Renal pelvis (tissue), 12 donors: ENCODE measurements at places on chromosomes 4 and X.

- DNase-seq: no peak
These were observed 1.2 kb downstream of the ATP6AP1 start for GRCh38 chrX:154429711-154430110.

DNA sequence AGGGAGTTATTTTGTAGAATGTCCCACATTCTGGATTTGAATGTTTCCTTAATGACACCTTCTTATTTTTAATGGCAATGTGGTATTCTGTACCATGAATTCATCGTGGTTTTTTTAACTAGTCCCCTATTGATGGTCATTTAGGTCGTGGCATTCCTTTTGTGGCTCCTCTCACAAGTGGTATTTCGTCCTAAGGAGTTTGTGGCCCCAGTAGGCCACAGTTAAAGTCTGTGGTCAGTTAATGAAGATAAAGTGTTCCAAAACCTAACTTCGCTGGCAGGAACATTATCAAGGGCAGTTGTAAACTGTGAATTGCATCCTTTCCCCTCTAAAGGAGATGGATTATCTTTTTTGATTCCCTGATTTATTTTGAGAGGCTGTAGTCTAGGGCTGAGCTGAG is 133.2 kb downstream of the TMEM164 start:
- DNase-seq: no peak

GRCh38 chrX:78035061-78035460 is 65.6 kb upstream of the PGAM4 start:
- no peak for DNase-seq

DNA sequence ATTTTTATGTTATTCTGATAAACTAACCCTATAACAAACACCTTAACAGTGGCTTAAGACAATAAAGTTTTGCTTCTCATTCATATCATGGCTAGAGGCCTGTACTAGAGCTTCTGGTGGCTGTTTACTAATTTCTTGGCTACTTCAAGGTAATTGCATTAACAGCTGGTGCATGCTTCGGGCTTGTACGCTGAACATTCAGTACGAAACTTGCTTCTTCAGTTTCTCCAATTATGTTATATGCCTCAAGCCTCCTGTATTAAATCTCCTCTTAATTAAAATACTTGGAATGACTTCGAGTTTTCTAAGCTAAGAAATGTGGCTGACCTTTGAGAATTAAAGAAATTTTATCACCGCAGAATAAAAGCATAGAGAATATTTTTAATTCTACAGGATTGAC is 138.9 kb upstream of the TRAM1L1 start:
- DNase-seq: no peak

DNA sequence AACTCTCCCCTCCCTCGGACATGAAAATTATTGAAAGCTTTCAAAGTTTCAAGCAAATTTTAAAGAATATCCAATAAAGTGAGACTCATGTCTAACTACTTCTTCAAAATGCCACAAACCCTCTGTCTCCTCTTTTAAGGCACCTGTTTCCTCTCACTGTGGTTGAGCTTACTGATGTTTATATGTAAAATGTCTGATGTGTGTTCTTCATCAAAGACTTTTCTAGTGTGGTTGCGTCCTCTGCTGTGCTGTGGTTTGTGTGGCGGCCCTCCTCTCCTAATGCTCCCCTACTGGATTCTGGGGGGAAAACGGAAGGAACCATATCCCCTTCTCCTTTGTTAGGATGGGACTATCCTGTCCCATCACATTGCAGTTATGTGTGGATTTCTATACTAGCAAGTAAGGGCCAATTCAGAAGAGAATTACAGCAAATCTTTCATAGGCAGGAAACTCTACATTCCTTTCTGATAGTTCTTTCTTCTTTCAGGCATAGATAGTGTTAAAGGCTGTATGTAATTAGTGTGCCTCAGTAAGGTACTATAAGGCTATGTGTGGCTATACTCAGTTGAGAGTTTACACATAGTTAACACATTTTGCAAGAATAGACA is 221.0 kb upstream of the GPRIN3 start:
- no peak for DNase-seq

DNA sequence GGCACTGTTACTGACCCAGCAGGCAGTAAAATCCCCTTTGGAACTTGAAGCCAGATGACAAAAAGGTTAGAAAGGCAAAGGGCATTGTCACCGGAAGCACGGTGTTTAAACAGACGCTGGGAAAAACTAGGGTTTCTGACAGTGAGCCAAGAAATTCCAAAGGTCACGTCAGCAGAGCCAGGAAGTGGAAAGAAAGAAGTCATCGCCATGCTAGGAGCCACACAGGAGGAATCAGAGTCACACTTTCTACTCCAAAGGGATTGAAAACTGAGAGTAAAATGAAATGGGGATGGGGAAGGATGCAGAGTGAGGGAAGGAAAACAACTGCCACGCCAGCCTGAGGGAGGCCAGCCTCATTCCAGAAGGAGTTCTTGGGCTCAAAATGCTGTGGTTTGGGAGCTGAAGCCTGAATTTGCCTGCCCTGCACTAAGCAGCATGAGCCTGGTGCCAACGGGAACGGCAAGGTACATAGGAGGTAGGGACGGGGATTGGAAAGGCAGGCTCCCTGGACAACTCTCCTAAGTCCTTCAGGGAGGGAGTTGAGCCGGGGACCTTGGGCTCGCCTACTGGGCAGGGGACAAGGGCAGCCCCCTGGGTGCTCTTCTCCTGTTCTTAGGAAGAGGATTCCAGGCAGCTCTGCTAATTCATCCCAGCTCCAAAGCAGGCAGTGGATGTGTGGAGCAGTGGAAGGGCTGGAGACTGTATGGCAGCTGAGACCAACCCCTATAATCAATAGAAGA is 66.8 kb downstream of the SOWAHB start:
- DNase-seq: peak; percentile 89

DNA sequence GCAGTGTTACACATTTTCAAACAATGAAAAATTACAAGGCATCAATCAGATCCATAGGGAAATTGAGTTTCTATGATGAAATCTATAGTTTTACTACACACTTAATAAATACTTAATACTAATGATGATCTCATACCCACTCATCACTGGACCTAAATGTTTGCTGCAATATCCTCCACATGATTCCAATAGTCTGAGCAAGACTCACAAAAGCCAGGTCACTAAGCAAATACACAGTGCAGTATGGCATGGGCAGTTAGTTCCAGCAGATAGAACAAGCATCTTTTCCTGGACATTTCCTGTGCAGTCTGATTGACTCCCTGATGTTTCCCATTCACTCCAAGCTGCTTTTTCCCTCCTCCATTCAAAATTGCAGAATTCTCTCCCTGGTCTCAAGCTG is 109.0 kb upstream of the ATOH1 start:
- DNase-seq: no peak

GRCh38 chr4:105924341-105924740 is 29.1 kb downstream of the NPNT start:
- no peak for DNase-seq

GRCh38 chr4:835148-836002 is 9.4 kb upstream of the CPLX1 start:
- DNase-seq: no peak

GRCh38 chrX:74467656-74468055 is 46.4 kb downstream of the SLC16A2 start:
- DNase-seq: no peak

- no peak for DNase-seq
These were observed 14.0 kb upstream of the ADAD1 start for GRCh38 chr4:122364700-122365404.

- DNase-seq: no peak
These were observed 52.8 kb downstream of the ADGRG4 start for GRCh38 chrX:136353526-136354093.

DNA sequence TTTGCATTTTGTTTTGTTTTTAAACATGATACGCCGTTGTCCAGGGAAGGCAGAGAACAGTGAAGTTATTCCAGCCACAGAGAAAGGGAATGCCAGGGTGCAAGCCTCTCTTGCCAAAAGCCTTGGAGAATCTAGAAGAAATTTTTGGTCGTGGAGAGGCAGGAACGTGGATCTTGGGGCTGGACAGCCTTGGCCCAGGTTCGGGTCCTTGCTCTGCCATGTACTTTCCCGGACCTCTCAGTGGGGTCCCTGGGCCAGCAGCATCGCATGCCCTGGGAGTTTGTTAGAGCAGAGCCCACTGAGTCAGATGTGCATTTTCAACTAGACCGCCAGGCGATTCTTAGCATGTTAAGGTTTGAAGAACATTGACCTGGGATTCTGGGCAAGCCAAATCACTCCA is 18.6 kb downstream of the FAM9A start:
- no peak for DNase-seq

DNA sequence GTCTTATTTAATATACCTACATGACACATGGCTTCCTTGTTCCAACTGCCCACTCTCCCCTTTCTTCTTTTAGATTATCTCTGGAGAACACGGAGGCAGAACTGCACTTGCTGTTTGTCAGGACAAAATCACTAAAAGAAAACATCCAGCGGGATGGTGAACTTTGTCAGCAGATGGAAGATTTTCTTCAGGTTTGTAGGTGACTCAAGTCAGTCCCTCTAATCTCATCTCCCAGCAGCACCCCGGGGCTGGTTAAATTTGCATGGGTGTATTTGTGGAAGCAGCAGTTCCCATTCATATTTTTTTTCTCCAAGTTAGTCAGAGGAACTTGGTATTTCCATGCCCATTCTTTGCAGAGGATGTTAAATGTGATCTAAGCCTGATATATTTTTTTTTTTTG is 31.8 kb downstream of the FHDC1 start:
- DNase-seq: no peak

DNA sequence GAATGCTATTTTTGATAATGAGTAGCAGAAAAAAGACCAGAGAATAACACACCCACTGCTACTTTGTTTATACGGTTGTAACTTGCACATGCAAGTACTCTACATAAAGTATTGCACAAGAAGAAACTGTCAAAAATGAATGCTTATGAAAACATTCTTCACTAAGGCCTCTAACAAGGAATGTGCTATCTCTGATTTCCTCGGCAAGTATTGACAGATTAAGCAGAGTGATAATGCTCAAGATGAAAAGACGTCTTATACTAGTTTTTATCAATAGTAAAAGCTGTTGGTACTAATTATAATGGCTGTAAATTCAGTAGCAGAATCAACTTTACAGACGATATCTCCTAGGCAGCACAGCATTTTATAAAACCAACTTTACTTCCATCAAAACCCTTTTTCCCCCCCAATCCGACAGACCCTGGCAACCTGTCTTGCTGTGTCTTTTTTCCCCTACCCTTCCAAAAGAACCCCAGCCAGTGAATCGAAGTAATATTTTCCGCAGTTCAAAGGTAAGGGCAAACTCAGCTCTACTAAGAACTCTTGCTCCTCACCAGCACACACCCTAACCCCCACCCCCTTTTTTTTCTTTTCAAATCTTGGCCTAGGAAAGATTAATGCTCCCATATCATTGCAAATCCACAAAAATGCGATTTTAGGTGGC is 1.5 kb downstream of the FRYL start:
- DNase-seq: no peak

- no peak for DNase-seq
These were observed 13.4 kb upstream of the MEPE start for GRCh38 chr4:87819281-87819919.

DNA sequence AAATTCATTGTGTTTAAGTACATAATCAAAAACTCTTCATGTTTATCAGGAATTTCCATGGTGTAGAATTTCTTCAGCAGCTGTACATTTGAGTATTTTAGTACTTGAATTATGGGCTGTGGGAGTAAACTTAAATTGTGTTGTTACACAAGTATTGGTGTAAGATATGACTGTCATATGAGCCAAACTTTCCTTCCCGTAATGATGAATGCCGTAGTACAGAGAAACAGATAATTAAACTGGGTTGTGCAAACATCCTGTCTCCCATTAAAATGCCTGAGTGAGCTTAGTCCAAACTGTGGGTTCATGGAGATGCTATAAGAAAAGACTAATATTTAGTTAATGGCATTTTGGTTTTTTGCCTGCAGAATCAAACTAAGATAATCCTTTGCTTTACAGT is 159.2 kb downstream of the SLC4A4 start:
- DNase-seq: peak; percentile 15

DNA sequence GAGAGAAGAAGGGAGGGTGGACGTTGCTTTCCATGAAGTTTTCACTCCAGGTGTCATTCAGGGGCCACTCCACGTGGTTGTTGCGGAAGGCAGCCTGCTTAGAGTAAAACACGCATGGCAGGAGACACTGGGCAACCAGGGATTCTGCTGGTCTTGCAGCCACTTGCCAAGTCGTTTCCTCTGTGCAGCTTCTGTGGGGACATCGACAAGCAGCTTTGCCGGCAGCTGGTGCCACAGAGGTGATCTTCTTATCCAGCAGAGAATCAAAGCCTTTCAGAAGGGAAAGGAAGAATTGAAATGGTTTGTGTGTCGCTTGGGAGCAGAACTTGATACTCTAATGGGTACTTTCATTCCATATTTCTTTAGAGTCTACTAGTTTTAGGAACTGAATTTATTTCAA is 867.1 kb upstream of the TENM3 start:
- no peak for DNase-seq

DNA sequence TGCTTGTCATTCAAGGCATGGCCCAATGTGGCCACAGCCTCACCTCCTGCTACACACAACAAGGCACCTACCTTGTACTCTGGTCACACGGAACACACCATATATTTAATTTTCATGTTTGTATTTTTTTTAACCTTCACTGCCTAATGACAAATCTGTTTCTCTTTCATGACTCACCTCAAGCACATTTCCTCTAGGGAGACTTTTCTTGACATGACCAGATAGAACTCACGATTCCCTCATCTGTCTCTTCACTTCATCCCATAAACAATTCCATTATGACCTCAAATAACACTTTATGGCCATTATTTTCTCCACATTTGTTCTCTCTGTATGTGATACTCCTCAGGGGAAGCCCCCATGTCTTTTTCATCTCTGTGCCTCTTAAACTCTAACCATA is 11.1 kb downstream of the DRP2 start:
- DNase-seq: no peak

GRCh38 chrX:15860921-15861320 is 6.3 kb upstream of the AP1S2 start:
- no peak for DNase-seq

DNA sequence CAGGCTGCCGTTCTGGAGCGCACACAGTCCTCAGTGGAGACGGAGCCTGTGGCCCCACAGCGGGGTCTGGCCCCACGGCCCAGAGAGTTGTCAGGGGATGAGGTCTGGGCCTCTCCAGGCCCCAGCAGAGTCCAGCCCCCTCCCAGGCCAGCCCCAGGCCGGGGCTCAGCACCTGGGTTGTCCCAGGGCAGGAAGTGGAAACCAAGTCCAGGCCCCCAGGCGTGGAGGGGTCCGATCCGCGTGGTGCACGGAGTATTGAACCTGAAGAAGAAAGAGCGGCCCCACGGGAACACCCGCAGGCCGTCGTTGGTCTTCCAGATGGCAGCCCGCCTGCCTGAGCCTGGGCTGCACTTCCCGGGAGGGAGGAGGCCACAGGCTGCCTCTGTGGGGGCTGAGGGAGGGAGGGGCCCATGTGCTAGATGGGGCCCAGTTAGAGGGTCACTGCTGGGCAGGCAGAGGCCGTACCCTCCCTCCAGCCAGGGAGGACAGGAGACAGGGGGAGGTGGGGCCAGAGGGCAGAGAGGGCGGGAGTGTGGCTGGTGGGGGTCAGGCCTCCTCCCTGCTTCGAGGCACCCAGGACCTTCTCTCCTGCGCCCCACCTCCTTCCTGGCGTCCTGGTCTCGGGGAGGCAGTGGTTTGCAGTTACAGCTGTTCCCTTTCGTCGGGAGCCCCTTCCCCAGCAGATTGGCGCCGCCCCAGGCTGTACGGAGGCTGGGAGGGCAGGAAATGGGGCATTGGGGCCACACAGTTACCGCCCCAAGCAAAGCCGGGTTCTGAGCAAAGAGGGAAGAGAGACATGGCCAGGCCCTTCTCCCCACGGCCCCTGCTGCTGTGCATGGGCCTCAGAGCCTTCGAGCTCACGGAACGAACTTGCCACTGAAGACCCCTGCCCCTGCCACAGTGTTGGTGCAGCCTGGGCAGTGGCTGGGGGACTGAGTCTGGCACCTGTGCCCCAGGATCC is 8.1 kb downstream of the HGFAC start:
- no peak for DNase-seq
